ENCODE measurements at places on chromosomes 16 and 17.

- no peak for DNase-seq
These were observed 338.7 kb downstream of the GRIN2A start for GRCh38 chr16:9843424-9844018.

GRCh38 chr17:5355421-5356129 lies 63.9 kb downstream of the NUP88 start:
- no peak for DNase-seq

DNA sequence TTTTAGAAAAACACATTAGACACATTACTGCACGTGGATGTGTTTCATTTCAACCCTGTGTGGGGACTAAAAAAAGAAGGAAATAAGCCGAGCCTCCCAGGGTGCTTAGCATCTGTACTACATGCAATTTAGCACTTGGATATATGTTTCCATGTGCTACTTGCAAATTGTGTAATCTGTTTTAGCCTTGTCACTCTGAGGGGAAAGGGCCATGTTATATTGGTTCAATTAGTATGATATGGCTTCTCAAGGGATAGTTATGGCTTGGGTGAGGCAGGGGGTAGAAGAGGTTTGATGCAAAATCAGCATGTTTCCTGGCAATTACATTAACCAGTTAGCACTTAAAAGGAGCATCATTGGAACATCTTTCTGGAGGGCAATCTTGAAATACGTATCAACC lies 353.5 kb upstream of the GOT2 start:
- no peak for DNase-seq

- DNase-seq = no peak
These were observed 2.1 kb upstream of the GPRC5C start for GRCh38 chr17:74429604-74430384.

- no peak for DNase-seq
These were observed 199.5 kb downstream of the SNX29 start for GRCh38 chr16:12176051-12176450.

DNA sequence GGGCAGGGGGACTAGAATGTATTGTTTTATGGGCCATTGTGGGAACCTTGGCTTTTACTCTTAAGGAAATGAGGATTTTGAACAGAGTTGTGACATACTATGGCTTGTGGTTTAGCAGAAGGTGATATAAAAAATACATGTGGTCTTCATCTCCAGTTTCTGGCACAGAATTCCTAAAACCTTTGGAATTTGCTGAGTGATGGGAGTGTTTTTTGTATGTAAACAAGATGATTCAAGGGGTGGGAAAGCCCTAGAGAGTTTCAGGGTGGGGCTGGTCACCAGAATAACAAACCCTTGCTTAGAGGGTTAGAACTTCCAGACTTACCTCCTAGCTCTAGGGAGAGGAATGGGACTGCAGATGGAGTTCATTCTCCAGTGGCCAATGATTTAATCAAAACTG lies 316.1 kb downstream of the PHKB start:
- no peak for DNase-seq

GRCh38 chr17:15453246-15453645 lies 14.2 kb downstream of the CDRT4 start:
- DNase-seq = no peak

DNA sequence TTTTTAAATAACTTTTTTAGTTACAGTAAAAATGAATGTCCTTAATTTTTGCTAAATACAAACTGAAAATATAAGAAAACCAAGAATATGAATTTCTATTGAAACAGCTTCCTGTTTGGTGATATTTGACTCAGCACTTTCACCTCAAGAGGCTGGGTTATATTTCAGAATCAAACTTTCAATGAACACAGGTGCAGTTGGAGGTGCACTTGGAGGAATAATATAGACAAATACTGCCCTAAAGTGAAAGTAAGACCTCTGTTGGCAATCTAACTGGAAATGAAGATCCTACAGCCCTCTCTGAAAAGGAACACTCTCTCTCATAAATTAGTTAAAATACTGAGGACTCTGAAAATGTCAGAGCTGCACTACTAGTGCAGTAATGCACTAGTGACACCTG lies 106.2 kb downstream of the BRIP1 start:
- DNase-seq = no peak

- peak; percentile 95 for DNase-seq
These were observed 31.0 kb downstream of the HASPIN start for GRCh38 chr17:3754458-3755334.

DNA sequence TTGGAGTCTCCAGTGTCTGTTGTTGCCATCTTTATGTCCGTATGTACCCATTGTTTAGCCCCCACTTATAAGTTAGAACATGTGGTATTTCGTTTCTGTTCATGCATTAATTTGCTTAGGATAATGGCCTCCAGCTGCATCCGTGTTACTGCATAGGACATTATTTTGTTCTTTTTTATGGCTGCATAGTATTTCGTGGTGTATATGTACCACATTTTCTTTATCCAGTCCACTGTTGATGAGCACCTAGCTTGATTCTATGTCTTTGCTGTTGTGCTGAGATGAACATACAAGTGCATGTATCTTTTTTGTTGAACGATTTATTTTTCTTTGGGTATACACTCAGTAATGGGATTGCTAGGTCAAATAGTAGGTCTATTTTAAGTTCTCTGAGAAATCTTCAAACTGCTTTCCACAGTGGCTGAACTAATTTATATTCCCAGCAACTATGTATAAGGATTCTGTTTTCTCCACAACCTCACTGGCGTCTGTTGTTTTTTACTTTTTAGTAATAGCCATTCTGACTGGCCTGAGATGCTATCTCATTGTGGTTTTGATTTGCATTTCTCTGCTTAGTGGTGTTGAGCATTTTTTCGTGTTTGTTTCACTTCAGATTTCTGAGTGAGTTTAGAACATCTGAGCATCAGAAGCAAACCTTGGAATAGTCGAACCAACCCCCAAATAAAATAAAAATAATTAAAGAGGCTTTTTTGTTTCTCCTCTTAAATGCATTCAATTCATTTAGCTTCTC lies 304.7 kb downstream of the ZFHX3 start:
- DNase-seq = no peak

- no peak for DNase-seq
These were observed 9.7 kb downstream of the CCR7 start for GRCh38 chr17:40555296-40556190.

DNA sequence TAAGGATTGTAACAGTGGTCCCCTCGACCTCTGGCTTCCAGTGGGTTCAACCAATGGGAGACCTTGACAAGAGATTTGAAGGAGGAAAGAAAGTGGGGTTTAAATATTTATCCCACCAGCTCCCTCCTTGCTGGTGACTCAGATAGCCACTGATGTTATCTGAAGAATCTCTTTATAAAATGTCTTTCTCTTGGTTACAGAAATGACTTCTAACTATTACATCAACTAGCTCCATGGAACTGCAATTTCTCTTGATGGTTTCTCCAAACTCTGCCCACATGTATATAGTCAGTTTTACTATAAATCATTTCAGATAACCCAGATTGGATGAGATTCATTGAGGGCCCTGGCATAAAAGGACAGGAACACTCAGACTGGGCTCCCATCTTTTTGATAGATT lies 920.2 kb upstream of the SOX9 start:
- DNase-seq = no peak

DNA sequence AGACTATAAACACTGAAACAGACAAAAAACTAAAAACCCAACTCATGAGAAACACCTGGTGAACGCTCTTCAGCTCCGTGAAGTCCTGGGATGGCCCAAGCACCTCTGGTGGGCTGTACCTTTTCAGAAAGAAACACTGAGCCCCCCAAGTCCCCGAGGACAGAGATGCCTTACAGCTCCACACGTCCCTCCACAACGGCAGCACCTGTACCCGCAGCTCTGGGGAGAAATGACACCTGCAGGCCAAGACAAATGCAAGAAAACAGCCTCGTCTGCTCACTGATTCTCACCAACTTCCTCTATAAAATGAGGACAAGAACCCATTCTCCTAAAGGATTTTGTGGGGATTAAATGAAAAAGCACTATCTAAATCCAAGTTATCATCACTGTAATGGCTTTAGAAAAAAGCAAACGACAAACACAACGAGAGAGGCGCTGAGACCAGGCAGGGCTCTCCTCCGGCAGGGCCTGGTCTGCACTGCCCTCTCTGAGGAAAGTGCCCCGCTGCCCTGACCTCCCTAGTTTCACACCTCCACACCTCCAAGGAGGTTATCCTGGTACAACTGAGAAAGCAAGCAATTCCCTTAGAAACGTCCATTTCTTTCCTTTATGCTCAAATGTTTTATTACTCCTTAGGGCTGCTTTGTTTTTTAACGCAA lies 114.9 kb downstream of the ZNF778 start:
- no peak for DNase-seq

DNA sequence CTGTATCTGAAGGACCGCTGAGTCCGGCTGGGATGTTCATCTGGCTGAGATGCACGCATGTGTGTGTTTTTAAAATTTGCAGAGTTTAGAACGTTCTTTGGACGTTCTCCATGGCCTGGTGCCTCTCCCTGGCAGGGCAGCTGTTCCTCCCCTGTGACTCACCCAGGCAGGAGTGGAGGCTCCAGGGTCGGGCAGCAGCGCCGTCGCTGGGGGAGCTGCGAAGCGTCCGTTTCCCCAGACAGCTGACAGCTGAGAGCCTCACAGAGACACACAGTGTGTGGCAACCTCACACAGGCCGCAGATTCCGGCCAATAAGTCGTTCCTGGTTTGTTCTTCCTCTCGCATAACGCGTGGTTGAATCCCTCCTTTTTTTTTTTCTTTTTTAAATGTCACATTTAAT lies 80.6 kb downstream of the OR1D5 start:
- peak; percentile 55 for DNase-seq

GRCh38 chr17:21286066-21286770 lies 1.7 kb downstream of the MAP2K3 start:
- peak; percentile 91 for DNase-seq

GRCh38 chr16:77169650-77170236 lies 21.2 kb upstream of the MON1B start:
- DNase-seq = peak; percentile 31

- no peak for DNase-seq
These were observed 262.4 kb upstream of the PSMD7 start for GRCh38 chr16:74034200-74034599.

DNA sequence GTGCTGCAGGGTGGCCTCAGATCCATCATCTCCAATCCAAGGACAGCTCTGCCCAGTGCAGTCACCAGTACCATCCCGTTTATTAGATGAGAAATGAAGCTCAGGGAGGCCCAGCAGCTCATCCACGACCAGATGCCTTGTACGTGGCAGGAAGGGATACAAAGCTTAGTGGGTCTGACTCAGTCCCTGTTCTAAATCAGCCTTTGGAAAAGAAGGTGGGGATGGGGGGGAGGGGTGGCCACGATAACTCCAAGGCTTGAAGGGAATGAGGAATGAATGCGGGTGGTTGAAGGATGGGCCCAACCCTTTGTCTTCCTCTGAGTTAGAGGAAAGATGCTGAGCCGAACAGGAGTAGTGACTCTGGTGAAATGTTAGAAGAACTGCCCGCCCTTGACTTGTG lies 25.8 kb downstream of the LLGL2 start:
- no peak for DNase-seq

DNA sequence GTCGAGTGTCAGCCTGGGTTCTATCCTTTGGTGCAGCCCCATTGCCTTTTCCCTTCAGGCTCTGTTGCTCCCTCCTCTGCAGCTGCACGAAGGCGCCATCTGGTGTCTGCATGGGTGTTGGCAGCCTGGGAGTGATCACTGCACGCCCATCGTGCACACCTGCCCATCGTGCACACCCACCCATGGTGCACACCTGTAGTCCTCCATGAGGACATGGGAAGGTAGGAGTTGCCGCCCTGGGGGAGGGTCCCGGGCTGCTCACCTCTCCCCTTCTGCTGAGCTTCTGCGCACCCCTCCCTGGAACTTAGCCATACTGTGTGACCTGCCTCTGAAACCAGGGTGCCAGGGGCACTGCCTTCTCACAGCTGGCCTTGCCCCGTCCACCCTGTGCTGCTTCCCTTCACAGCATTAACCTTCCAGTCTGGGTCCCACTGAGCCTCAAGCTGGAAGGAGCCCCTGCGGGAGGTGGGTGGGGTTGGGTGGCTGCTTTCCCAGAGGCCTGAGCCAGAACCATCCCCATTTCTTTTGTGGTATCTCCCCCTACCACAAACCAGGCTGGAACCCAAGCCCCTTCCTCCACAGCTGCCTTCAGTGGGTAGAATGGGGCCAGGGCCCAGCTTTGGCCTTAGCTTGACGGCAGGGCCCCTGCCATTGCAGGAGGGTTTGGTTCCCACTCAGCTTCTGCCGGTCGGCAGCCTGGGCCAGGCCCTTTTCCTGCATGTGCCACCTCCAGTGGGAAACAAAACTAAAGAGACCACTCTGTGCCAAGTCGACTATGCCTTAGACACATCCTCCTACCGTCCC lies 2.9 kb downstream of the CTRL start:
- peak; percentile 77 for DNase-seq

GRCh38 chr17:3865176-3865575 lies 19.1 kb upstream of the NCBP3 start:
- no peak for DNase-seq

GRCh38 chr16:80824623-80825364 lies 20.4 kb upstream of the CDYL2 start:
- DNase-seq = peak; percentile 42

DNA sequence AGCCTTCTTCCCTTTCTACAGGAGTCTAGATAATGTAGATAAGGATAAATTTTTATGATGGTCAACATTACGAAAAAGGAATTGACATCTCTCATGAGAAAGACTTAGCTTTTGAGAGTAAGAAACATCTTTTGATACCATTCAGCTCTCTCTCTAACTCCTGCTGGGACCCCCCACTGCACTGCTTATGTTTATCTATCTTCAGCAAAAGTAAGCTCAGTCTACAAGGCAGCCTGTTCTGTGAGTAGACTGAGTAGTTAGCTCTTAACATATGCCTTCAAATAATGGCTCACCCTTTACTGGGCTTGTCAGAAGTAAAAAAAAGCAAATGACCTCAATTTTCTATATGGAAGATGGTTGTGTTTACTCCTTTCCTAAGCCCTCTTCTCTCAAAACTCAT lies 372.2 kb upstream of the CDH11 start:
- DNase-seq = no peak

GRCh38 chr16:28027055-28027454 lies 36.5 kb downstream of the GSG1L start:
- DNase-seq = no peak

DNA sequence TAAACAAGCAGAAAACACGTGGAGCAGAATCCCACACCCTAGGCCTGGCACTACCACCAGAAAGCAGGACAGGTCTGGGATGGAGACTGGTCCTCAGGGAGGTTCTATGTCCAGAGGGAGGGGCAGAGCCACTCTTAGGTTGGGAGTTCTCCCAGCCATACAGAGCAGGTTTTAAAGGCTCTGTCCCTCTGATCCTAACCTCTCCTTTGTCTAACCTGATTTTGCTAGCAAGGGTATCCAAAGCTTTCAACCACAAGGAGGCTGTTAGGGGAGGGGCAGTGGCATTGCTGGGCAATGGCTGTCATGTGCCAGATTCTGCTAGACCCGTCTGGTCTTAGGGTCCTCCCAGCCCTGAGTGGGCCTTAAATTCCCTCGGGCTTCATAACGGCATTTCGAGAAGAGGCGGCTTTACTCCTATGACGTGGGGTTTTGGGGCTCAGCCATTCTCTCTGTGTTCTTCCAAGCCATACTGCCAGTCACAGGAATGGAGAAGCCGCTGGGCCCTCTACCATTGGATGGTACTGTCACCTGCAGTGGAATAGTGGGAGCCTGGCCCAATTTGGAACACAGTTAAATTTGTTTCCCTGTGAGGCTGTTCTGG lies 5.7 kb downstream of the TPPP3 start:
- DNase-seq = no peak

Data from RWPE1 (cell line).